Muscle of leg (tissue), 16 donors: ENCODE measurements at places on chromosomes 13 and 19.
A peak's percentile ranks its signal among the peaks of the same experiment; 100 is the strongest.

DNA sequence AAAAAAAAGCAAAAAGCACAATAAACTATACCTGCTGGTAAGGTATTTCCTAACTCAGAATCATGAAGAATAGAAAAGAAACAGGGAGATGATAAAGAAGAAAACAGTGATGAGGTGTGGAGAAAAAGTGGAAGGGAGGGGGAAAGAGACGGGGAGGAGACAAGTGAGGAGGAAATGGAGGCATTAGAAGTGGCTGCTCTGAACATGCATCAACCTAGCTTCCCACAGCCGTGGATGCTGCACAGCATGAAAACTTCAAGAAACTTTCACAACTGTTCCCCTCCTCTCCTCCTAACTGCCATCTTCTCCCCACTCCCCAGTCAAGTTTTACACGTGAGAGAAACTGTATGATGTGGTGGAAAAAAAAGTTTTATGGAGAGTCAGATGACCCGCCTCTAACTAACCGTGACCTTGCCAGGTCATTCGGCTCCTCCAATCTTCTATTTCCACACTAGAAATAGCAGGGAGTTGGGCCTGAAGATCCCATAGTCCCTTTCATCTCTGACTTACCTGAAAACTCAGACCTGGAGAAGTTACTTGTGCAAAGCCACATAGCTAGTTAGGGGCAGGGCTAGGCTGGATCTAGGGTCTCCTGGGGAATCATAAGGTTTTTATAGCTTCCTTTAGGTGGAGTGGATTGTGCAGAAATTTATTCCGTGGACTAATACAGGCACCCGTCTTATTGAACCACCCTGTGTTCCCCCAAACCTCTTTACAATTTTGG, 461.9 kb downstream of the KLF5 start:
- DNase-seq = no peak

DNA sequence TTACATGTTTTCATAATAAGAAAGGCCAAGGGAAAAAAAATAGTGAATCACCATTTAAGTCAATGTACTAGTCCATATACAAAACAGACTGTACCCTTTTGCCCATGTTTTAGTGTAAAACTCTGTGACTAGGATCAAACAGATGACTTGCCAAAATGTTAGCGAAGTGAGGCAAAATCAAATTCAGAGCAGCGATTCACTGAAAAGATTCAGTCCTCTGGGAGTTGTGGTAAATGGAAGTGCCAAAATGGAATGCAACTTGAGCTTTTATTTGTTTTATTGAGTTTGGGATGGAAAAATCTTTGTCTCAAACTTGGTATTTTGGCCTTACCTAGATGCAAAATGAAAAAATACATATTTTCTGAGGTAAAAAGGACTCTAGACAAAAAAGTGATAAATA, 9.1 kb downstream of the CDADC1 start:
- DNase-seq = peak; percentile 60

- DNase-seq = no peak
Measured at GRCh38 chr19:48171710-48172109, 1.2 kb downstream of the ZSWIM9 start.

DNA sequence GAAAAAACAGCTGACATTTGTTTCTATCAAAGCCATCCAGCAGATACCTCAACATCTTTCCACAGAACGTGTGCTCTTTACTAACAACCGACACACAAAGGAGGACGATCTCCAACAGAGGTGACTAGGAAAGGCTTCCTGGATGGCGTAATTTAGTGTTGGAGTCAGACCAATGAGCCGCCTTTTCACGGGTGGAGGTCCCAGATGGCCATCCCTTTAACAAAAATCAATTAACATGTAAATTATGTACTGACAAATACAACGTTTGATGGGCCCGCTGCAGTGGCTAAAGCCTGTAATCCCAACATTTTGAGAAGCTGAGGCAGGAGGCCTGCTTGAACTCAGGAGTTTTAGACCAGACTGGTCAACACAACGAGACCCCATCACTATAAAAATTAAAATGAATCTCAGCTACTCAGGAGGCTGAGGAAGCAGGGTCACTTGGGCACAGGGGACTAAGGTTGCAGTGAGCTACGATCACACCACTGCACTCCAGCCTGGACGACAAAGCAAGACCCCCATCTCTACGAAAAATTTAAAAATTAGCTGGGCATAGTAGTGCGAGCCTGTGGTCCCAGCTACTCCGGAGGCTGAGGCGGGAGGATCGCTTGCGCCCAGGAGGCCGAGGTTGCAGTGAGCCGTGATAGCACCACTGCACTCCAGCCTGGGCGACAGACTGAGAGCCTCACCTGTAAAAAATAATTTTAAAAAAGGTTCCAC, 1.2 kb upstream of the DPY19L3 start:
- DNase-seq = no peak

DNA sequence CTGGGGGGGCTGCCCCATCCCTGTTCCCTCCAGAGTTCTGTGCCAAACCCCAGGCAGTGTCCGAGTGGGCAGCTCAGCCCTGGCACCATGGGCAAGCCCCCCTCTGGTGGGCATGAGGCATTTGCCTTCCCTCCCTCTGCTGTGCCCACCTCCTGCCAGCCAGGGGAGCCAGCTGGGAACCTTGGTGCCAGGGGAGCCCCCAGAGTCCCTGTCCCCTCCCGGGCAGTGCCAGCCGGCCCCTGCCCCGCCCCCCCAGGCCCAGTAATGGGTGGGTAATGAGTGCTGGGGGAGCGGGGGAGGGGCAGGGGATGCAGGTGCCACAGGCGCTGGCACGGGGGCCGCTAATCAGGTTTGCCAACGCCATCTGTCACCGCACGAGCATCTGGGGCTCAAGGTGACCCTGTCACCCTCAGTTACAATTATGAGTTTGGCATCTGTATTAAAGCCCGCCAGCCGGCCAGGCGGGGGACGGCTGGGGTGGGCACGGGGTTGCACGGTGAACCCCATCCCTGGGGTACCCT, 5.9 kb downstream of the DAND5 start:
- no peak for DNase-seq

DNA sequence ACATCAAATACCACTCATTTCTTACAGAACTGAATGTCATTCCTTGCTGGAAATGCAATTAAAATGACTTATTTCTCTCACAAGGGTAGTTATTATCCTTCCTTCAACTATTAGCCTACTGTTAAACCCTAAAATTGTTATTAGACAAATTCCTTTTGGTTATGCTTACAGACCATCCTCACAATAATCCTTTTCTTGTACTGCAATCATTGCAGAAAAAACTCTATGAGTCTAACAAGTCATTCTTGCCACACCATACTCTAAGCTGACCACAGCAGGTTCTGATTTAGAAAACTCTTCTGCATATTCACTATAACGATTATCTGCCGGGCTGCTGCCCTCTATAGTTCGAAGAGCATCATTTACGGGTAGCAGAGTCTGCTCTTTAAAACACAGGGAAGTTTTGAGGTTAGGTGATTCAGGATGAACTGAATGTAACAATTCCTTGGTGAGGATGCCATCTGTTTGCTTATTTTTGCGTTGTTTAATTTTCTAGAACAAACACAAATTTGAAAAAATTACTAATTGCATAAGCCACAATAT, 38.2 kb downstream of the MTMR6 start:
- peak; percentile 57 for DNase-seq

GRCh38 chr13:40172149-40172591, 494.3 kb downstream of the FOXO1 start:
- no peak for DNase-seq

- no peak for DNase-seq
Measured at GRCh38 chr13:50365408-50366391, 350.5 kb downstream of the KCNRG start.

- no peak for DNase-seq
Measured at GRCh38 chr19:13723206-13723605, 41.1 kb upstream of the MRI1 start.

DNA sequence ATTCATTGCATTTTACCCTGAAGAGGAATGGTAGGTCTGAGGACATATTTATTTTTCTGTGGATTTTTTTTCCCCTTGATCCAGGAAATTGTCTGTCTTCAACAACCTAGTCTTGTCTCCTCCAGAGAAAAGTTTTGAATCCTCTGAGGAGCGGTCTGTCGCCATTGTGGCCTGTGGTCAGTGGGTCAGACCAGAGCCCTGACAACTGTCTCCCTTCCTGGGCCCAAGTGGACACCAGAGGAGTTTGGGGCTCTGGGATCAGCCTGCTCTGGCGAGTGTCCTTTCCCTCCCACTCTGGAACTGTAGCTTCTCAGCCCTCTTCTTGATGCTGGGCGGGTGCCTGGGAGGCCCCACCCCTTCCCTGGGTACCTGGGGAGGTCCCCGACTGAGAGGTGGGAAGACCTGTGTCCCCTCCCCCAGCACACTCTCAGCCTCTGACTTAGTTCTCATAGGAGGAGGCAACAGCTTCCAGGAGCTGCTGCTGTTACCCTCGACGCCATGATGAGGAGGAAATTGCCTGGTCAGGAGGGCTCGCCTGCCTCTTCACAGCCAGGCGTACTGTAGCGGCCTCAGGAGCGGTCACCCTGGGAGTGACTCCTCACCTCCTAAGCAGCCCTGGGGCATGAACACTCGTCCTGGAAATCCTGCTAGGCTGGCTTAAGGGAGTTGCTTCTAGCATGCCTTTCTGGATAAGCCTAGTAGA, 110.3 kb downstream of the GGACT start:
- no peak for DNase-seq

DNA sequence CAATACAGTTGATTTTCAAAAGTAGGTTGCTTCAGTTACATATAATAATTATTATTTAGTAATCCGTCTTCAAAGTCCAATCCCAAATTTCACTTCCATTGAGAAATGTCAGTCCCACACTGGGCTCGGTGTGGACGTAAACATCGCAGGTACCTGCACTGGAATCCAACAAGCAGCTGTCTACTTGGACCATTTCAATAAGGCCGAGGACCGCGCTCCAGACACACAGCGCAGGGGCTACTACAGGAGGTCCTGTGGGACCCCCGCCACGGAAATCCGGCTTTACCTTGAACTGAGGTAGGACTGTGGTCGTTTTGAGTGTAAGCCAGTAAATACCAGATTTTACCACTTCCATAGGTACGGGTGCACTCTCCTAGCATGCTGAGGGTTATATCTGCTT, 30.8 kb downstream of the IRS2 start:
- DNase-seq = no peak

DNA sequence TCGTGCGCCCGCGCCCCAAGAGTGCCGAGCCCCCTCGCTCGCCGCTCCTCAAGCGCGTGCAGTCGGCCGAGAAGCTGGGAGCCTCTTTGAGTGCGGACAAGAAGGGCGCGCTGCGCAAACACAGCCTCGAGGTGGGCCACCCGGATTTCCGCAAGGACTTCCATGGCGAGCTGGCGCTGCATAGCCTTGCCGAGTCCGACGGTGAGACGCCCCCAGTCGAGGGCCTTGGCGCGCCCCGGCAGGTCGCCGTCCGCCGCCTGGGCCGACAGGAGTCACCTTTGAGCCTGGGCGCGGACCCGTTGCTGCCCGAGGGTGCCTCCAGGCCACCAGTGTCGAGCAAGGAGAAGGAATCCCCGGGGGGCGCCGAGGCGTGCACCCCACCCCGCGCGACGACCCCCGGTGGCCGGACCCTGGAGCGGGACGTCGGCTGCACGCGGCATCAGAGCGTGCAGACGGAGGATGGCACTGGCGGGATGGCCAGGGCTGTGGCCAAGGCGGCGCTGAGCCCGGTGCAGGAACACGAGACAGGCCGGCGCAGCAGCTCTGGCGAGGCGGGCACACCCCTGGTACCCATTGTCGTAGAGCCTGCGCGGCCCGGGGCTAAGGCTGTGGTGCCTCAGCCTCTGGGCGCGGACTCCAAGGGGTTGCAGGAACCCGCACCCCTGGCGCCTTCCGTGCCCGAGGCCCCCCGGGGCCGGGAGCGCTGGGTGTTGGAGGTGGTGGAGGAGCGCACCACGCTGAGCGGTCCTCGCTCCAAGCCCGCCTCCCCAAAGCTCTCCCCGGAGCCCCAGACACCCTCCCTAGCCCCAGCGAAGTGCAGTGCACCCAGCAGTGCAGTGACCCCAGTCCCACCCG, 7.1 kb downstream of the DNASE2 start:
- DNase-seq = no peak

- DNase-seq = no peak
Measured at GRCh38 chr13:29954082-29955028, 103.9 kb upstream of the UBL3 start.

DNA sequence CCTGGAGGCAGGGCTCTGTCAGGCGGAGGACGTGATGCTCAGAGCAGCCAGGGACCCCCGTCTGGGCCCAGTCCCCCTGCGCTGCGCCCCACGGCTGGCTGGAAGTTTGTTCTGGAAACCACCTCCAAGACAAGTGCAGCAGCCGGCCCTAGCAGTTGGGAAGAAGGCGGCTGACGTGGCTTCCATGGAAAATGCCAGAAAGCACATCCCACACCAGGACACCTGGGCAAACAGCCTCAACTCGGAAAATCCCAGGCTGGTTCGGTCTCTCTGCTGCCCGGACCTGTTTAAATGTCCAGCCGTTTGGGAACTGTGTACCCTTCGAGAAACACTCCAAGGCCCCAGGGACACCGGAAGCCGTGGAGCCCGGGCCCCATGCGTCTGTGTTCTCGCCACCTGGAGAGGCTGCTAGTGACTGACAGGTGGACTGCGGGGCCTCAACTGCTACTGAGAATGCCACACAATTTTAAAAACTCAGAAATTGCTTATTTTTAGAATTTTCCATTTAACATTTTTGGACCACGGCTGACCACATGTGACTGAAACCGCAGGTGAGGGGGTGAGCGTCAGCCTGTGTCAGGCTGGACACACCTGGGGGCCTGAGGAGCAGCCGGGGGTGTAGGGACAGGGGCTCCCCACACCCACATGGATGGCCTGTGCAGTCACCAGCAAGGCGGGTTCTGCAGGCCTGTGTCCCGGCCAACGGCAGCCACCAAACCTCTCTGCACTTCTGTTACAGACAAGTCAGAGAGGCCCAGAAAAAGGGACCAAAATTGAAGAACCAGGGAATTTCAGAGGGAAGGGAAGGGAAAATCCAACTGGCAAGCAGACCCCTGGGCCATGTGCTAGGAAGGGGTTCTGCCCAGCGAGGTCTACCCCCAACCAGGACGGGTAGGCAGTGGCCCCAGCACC, 31.7 kb downstream of the RASA3 start:
- peak; percentile 89 for DNase-seq

GRCh38 chr19:58203814-58204475, 21.1 kb downstream of the ZNF274 start:
- peak; percentile 19 for DNase-seq

GRCh38 chr19:30131722-30132291, 189.8 kb downstream of the URI1 start:
- DNase-seq = no peak

GRCh38 chr19:19217099-19217498, 5.3 kb downstream of the NCAN start:
- no peak for DNase-seq

GRCh38 chr13:37338726-37339385, 233.4 kb upstream of the CSNK1A1L start:
- peak; percentile 94 for DNase-seq

GRCh38 chr13:30585748-30586262, 31.9 kb upstream of the USPL1 start:
- DNase-seq = no peak

DNA sequence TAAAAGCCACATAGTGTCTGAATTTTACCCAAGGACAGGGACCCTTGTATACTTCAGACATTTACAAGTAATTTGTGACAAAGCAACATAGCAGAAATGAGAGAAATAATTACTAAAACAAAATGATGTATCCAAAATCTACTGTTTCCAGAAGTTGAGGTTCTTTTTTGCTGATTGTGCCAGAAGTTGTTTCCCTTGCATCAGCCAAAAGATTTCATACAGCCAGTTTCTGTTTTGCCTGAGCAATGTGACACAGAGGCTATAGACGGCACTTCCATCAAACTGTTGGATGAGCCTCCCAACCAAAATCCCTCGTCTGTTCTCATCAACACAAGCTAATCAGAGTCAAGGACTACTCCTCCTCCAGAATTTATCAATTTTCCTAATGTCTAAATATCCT, 913.2 kb upstream of the GPC6 start:
- DNase-seq = peak; percentile 27
